Central memory CD4-positive, alpha-beta T cell (primary cell): ENCODE measurements at places on chromosomes 13 and 19.

GRCh38 chr19:14113762-14114414 lies 3.7 kb downstream of the PRKACA start:
- peak; percentile 27 for DNase-seq

- DNase-seq = no peak
Observed at GRCh38 chr19:41341669-41342490, 11.8 kb downstream of the TGFB1 start.

DNA sequence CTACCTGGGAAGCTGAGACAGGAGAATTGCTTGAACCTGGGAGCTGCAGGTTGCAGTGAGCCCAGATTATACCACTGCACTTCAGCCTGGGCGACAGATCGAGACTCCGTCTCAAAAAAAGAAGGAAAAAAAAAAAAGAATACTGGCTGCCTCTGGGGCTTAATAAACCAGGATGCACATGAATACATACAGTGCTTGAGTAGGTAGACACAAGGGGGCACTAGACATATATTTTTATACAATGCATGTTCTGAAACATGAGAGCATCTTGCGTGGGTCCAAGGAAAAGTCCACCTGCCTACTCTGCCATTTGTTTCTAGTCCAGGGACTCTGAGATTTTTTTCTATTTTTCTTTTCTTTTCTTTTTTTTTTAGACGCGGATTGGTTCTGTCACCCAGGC lies 31.2 kb downstream of the KEAP1 start:
- DNase-seq = no peak

DNA sequence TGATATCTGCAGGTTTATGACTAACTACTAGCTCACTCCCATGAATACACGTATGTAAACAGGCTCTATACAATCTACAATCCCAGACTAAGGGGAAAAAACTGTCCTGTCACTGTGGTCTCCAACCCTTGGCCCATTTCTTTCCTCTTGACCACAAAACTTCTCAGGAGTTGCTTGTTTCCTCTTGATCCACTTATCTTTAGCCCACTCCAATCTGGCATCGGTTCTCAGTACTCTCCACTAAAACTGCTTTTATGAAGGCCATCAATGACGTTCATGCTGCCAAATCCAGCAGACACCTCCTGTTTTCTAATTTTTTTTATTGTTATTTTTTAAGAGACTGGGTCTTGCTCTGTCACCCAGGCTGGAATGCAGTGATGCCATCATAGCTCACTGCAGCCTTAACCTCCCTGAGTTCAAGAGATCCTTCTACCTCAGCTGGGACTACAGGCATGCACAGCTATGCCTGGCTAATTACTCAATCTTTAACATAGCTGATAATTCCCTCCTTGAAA lies 31.9 kb upstream of the USPL1 start:
- DNase-seq = no peak

DNA sequence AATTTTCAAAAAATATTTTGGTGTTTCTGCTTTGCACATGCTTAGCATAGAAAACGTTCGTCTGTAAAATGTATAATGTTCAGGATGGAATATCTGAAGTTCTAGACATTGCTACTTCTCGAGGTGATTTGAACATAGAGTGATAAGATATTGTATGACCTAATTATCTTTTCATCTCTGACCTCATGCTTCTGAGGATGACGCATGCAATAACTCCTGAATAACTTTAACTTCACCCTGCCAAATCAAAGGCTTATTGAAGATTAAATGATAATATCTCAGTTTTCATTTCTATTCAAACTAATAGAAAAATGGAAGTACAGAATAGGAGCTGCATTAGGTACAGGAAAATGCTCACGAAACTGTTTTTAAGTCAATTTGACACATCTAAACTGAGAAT lies 150.8 kb upstream of the ATXN8OS start:
- DNase-seq = no peak

- DNase-seq = peak; percentile 37
Observed at GRCh38 chr19:17394891-17395415, 957 bp upstream of the CCDC194 start.

DNA sequence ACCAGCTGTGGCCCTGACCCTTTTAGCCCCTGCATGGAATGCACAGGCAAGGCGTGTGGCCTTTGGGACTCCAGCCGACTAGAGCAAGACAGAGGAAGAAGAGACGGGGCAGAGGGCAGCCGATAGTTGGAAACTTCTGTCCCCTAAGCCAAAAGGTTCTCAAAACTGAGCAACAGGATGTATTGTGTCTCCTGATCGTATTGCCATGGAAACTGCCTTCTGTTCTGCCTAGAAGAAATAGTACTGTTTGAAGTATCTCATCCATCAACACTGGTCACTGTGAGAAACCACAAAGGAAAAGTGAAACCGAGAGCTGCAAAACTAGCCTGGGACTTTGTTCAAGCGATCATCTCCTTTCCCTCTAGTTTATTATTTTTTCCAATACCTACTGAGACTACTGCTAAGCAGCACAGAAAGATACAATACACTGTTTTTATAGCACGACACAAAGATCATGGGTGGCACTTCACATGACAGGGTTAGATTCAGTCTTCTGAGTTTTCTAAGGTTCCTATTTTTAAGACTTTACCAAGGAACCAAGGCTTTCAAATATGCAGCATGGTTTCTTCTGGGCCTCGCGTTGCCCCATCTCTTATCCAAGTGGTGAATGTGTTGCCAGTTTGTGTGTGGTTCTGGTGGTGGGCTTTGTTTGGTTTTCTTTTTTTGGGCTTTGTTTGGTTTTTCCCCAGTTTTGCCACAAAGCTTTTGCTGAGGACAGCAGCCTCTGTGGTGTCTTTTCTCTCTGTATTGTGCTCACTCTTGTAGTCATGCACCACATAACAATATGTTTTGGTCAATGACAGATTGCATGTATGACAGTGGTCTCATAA lies 49.3 kb upstream of the GPR183 start:
- DNase-seq = peak; percentile 93

DNA sequence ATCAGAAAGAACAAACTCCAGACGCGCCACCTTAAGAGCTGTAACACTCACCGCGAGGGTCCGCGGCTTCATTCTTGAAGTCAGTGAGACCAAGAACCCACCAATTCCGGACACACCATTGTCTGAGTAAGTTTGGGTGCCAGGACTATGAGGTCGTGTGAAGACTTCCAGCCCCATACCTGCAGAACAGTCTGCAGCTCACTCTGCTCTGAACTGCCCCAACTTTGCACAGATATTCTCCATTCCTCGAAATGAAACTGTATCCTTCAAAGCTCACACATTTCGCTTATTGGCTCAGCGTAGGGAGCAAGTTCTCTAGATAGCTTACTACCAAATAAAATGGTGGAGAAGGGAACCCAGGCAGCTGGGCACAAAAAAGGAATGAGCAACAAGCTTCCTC lies 2.6 kb upstream of the CYP4F2 start:
- DNase-seq = no peak

DNA sequence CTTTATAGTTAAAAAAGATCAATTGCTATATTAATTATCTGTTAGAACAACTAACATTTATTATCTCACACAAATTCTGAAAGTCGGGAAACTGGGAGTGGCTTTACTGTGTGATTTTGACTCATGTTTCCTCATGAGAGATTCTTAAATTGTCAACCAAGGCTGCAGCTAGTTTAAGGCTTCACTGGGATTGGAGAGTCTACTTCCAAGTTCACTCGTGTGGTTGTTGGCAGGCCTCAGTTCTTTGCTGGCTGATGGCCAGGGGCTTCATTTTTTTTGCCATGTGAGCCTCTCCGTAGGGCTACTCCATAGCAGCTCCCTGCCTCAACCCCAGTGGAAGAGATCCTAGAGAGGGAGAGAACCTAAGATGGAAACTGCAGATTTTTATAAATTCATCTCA lies 24.5 kb upstream of the LPAR6 start:
- DNase-seq = no peak

- no peak for DNase-seq
Observed at GRCh38 chr19:10096615-10096963, 5.9 kb downstream of the ANGPTL6 start.

GRCh38 chr19:31144075-31144870 lies 205.0 kb downstream of the TSHZ3 start:
- DNase-seq = no peak

DNA sequence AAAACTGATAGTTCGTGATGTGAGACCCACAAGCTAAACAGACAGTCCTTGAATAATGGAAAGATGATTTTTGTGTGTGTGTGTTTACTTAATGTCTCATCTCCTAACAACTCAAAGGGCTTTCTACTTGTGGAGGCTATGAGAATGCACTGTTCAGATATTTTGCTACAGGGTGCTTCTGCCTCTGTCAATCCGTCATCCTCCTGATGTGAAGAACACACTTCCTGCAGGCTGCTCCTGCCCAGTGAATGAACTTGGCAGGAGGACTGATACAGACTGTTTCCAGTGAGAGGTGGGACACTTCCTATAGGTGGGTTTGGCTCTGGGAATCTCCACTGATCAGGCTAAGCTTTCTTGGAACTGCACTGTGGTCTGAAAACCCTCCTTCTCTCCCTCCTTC lies 168.4 kb upstream of the STARD13 start:
- DNase-seq = no peak

- DNase-seq = no peak
Observed at GRCh38 chr13:35703061-35703460, 226.6 kb upstream of the MAB21L1 start.

DNA sequence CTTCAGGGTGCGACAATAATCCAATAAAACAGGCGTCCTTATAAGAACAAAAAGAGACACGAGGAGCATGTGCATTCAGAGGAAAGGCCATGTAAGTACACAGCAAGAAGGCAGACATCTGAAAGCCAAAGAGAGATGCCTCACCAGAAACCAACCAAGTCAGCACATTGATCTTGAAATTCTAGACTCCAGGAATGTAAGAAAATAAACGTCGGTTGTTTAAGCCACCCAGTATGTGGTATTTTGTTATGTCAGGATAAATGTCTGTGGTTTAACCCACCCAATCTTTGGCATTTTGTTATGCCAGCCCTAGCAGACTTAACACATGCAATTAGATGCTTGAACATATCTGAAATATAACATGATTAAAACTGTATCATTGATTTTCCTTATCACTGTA lies 452.0 kb downstream of the SLITRK6 start:
- DNase-seq = no peak

DNA sequence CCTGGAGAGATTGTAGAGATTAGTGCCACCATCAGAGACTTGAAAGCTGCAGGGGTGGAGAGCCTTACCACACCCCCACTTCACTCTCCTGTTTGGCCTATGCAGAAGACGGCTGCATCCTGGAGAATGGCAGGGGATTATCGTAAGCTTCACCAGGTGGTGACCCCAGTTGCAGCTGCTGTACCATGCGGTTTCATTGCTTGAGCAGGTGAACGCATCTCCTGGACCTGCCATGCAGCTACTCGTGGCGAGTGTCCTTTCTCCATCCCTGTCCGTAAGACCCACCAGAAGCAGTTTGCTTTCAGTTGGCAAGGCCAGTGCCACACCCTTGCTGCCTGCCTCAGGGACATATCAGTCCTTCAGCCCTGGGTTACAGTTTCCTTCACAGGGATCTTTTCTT lies 21.2 kb downstream of the PPP5C start:
- DNase-seq = no peak

- no peak for DNase-seq
Observed at GRCh38 chr19:12092956-12093355, 28.4 kb downstream of the ZNF844 start.

- no peak for DNase-seq
Observed at GRCh38 chr19:16506961-16507360, 10.8 kb downstream of the C19orf44 start.

GRCh38 chr13:40274103-40274502 lies 392.3 kb downstream of the FOXO1 start:
- no peak for DNase-seq

DNA sequence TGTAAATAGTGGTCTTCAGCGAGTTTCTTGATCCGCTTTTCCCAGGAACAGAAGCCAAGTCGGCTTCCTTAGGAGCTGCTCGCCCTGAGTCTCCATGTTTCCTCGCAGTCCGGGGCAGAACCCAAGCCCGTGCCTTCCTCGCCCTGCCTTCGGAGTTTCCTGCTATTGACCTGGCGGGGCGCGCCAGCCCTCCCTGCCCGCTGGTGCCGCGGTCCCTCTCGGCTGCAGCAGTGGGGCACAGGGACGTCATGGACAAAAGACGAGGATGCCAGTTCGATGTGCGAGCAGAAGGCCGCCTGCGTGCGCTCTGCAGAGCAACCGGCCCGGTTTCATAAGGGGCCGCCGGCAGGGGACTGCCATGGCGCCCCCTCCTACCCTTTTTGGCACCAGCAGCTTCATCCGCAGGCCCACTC lies 156.6 kb downstream of the TM9SF2 start:
- DNase-seq = peak; percentile 30

GRCh38 chr19:42278452-42279154 lies 9.6 kb downstream of the CIC start:
- no peak for DNase-seq

- no peak for DNase-seq
Observed at GRCh38 chr19:6204866-6205723, 69.6 kb downstream of the ACSBG2 start.

DNA sequence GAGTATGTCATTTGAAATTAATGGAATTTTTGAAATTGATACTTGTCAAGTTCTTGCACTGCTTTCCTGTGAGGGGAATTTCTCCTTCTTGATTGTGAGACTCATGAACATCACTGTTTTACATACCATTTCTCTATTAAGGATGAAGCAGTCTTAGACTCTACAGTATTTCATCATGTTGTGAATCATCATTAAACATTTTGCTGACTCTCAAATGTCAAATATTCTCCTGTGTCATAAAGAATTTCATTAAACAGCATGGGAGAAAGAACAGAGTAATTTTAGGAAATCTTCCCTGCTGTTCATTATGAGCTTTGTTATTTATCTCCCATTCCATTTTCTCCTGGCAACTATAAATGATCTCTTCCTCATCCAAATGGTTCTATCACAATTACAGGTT lies 729.0 kb downstream of the PCDH9 start:
- no peak for DNase-seq

- DNase-seq = no peak
Observed at GRCh38 chr19:29875931-29876330, 64.1 kb downstream of the CCNE1 start.

DNA sequence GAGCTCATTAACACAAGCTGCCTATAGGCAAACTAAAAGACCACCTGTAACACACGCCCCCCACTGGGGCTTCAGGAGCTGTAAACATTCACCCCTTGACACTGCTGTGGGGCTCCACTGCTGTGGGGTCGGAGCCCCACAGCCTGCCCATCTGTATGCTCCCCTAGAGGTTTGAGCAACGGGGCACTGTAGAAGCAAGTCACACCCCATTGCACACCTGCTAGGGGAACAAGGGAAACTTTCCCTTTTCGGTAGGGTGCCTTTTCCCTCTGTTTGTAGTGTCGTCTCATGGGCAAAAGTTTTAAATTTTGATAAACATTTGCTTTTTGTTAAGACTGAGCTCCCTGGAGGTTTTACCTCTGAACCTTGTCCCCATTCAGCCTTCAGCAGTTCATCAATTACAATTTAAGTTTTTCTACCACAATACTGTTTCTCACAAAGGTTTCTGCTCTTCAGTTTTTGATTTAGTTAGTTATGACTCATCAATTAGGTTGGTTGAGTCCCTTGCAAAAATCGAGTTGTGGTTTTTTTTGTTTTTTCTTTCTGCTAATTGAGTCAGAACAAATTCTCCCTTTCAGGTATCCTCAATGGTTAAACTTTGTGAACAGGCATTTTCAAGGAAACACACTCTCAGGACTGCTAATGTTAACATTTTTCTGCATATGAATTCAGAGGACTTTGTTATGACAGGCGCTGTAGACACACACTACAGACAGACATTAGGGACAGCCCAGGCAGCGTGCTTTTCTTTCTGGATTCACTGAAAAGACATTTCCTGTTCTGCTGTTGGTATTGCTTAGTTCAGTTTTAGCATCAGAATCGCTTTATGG lies 35.1 kb downstream of the ZNF433 start:
- DNase-seq = no peak
